ENCODE measurements at places on chromosomes 3 and 15. TPM values are rescaled to one million over a fixed set of nuclear protein-coding genes. Genes with fewer than 3 reads are reported as not detected.

Gene COMMD4
- 91.0 TPM for total RNA-seq

Gene COLQ
- total RNA-seq: 3.6 TPM

Gene ZNF619
- total RNA-seq: 10.5 TPM

Gene HYAL1
- total RNA-seq: 0.28 TPM

Gene SAMD7
- total RNA-seq: not detected

Gene IL17RC
- total RNA-seq: 0.45 TPM

Gene PHLDB2
- 4.6 TPM for total RNA-seq

Gene GOLGA8S
- 0.33 TPM for total RNA-seq

Gene WDR6
- total RNA-seq: 148 TPM

Gene TRIM42
- not detected for total RNA-seq

Gene COL8A1
- total RNA-seq: 0.10 TPM

Gene GYG1
- total RNA-seq: 46.5 TPM

Gene COPG1
- 157 TPM for total RNA-seq

Gene SLC15A2
- total RNA-seq: 4.4 TPM

Gene CCK
- total RNA-seq: not detected

Gene ST3GAL6
- not detected for total RNA-seq

Gene HGD
- 0.43 TPM for total RNA-seq

Gene THUMPD3
- 44.3 TPM for total RNA-seq

Gene PAK6
- total RNA-seq: 0.65 TPM

Gene CELF6
- total RNA-seq: 0.58 TPM

Gene HYPK
- 14.4 TPM for total RNA-seq

Gene BNC1
- not detected for total RNA-seq

Gene TTLL13
- total RNA-seq: 0.58 TPM

Gene TNNC1
- total RNA-seq: 2.5 TPM

Gene CEP19
- 5.3 TPM for total RNA-seq

Gene BTLA
- 46.3 TPM for total RNA-seq

Gene CDHR4
- not detected for total RNA-seq

Gene ACAD9
- total RNA-seq: 48.4 TPM

Gene TMEM45A
- 1.3 TPM for total RNA-seq

Gene MB21D2
- 21.0 TPM for total RNA-seq

Gene MORC1
- total RNA-seq: not detected

Gene TERC
- 1.9 TPM for total RNA-seq

Gene NRROS
- total RNA-seq: 50.1 TPM

Gene MITF
- total RNA-seq: not detected

Gene SLC9C1
- total RNA-seq: not detected

Gene CSNK1G1
- 27.9 TPM for total RNA-seq

Gene UPK1B
- total RNA-seq: not detected

Gene GRM2
- 1.7 TPM for total RNA-seq

Gene HTR3E
- not detected for total RNA-seq

Gene ISL2
- 3.7 TPM for total RNA-seq

Gene IGDCC3
- total RNA-seq: not detected

Gene GOLGA8O
- 7.8 TPM for total RNA-seq

Gene SOX14
- total RNA-seq: not detected

Gene ROBO2
- total RNA-seq: not detected
